ENCODE measurements at places on chromosomes 6 and 20.

DNA sequence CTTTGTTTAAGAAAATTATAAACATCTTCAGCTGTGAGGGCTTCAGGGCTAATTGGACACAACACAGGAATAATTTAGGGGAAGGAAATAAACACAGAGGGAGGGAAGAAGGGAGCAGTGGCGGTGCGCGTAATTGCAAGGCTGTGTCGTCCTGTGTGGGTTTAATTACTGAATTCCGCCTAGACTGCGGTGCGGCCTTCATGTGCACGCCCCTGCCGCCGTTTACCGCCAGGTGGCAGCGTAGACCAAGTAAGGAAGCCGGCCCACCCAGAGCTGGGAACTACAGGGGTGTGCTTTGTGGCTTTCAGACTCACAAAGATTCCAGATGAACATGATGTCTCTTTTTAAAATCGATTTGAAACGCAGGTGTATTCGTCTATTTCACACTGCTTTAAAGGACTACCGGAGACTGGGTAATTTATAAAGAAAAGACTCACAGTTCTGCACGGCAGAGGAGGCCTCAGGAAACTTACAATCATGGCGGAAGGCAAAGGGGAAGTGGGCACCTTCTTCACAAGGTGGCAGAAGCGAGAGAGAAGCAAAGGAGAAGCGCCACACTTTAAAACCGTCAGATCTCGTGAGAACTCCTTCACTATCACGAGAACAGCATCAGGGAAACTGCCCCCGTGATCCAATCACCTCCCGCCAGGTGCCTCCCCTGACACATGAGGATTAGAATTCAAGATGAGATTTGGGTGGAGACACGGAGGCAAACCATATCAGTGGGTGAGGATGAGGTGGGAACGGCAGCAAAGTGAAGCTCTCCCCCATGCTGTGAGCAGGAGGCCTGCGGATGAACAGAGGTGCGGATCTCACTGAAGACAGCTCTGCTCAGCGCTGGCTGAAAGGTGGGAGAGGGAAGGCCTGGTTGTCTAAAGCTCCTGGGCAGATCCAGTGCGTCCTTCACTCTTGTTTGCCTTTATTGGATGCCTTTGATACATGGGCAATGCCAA, 222.0 kb upstream of the PDE10A start:
- DNase-seq: peak; percentile 55

DNA sequence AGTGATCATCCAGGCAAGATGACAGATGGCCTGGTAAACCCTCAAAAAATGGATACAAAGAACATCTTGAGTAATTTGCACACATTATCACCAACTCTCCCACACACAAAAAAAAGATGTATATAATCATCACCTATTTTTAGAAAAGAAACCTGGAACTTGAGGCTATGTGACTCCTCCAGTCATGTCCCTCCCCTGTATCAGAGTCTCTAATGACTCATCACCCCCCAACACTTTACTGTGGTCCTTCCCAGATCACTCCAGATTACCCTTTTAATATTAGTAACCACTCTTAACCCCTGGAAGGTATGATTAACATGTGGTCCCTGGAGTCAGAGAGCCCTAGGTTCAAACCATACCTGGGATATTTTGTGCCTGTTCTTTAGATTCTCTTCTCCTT, 144.8 kb downstream of the ZNF217 start:
- DNase-seq: no peak

- no peak for DNase-seq
Measured at GRCh38 chr6:138434096-138434495, 30.1 kb downstream of the HEBP2 start.

DNA sequence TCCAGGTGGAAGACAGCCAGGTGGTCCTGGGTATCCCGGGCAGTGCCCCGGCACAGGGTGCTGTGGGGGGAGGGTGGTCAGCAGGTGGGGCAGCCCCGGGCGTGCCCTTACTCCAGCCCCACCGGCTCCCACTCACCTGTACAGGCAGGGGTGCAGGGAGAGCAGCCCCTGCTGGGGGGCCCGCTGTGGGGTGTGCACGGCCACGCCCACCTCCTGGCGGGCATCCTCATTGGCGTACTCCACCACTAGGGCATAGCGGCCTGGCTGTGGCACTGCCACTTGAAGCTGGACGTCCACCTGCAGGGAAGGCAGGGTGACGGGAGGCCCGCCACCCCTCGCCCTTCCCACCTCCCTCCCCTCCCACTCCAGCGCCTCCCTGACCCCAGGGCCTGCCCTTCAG, 29.6 kb downstream of the ADRM1 start:
- DNase-seq: no peak

DNA sequence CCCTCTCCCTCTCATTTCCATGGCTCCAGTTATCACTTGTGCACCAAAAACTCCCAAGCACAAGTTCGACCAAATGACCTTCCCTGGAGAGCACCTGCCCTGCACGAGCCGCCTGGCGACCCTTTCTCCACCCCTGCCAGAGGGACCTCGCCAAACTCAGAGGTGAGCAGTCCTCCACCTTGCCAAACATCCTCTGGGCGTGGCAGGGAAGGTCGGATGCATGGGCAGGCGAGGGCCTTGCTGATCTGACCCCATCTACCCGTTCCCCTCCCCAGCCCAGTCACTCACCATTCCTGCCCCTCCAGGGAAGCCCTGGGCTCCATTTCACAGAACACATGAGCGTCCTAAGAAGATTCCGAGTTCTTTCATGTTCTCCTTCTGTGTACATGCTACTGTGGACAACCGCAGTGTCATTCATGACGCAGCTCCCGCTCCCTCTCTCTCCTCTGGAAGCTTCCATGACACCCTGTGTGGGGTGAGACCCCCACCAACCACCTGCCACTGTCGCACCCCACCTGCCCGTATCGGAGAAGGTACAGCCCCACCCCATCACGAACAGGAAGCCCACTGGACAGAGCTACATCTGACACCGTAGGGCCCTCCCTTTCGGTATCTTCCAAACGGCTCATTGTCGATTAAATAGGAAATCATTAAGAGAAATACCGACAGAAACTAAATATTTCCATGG, 104.3 kb downstream of the DACT2 start:
- DNase-seq: no peak

GRCh38 chr6:4381381-4381780, 246.0 kb upstream of the ECI2 start:
- no peak for DNase-seq

DNA sequence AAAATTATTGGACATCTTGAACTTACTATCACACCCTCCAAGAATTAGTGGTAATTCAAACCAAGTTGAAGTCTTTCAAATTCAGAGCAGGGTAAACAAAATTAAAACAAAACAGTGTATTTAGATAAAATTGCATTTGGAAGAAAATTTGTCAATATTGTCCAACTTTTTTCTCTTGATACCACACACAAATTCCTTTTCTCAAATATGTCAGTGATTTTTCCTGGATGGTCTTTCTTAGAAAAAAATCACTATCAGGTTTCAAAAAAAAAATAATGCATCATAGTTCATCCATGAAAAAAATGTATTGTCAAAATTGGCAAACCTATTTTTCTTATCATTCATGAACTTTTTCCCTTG, 667.1 kb downstream of the TENT5A start:
- no peak for DNase-seq

GRCh38 chr6:119186490-119186889, 108.0 kb upstream of the FAM184A start:
- no peak for DNase-seq

DNA sequence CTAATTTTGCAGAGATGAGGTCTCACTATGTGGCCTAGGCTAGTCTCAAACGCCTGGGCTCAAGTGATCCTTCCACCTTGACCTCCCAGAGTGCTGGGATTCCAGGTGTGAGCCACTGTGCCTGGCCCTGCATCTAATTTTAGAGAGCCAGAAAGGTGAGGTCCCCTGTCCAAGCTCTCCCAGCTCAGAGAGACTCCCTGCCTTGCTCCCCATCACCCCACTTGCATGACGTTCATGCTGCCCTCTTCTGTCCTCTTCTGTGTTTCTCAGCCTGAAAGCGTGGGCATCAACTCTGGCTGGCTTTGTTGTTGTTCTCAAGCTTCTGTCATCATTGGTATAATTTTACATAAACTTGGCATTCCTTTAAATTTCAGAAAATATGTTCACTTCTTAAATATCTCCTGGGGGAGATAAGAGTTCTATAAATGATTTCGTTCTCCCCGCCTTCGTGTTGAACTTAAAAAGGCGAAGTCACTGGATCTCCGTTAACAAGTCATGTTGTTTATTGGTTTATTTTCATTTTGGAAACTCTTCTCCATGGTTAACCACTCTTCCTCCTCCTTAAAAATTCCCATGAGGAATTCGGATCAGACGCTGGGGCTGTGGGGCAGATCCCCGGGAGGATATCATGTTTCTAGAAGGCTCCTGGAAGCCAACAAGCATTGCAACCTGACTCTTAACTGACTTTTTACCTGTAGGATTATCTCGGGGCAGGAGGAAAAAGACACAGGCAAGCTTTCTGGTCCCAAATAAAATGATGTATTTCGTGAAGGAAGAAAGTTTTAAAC, 13.2 kb upstream of the PARD6B start:
- DNase-seq: no peak

GRCh38 chr6:14075095-14075503, 42.5 kb upstream of the CD83 start:
- no peak for DNase-seq
